ENCODE measurements at places on chromosomes 5 and 9.

GRCh38 chr5:44160369-44160768, 228.9 kb downstream of the FGF10 start:
- no peak for DNase-seq

- no peak for DNase-seq
Observed at GRCh38 chr5:115702025-115702424, 76.2 kb upstream of the TMED7 start.

- no peak for DNase-seq
Observed at GRCh38 chr5:147954971-147955370, 48.6 kb upstream of the C5orf46 start.

DNA sequence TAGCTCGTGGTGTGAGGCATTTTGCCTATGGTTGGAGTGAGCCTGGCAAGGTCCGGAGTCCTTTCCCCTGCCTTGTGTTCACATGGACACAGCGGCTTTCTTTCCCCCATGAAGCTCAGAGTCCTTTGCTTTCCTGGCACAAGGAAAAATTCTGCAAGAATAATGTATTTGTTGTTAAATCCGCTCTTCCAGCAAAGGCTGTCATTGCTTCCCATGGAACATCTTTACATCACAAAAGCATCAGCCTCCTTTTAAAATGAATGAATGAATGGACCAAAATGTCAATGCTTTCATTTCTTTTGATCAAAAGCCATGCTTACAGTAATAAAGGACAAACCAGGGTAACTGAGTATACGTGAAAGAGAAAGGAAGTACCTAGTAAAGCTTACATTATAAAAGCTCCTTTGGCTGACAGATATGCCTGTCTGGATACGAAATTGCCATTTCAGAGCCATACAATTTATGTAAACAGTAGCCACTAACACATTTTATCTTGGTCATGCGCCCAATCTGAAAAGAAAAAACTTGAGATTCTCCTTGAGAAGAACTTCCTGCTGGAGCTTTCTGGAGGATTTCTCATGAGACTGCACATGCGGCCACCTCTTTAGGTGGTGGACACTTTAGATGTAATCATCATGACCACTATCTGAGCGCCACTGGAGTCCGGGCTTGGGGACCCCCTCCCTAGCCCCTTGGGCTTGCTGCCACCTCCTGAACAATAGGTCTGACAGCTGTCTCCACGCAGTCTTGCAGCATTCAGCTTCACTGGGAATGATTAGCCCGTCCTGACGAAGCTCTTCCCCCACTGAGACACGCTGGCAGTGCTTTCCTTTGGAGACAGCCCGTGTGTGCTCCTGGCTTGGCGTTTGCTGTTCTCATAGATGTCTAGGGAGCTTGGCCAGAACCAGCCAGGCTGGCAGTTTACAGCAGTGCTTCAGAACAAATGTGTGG, 355.9 kb downstream of the ADAMTS6 start:
- DNase-seq = no peak

DNA sequence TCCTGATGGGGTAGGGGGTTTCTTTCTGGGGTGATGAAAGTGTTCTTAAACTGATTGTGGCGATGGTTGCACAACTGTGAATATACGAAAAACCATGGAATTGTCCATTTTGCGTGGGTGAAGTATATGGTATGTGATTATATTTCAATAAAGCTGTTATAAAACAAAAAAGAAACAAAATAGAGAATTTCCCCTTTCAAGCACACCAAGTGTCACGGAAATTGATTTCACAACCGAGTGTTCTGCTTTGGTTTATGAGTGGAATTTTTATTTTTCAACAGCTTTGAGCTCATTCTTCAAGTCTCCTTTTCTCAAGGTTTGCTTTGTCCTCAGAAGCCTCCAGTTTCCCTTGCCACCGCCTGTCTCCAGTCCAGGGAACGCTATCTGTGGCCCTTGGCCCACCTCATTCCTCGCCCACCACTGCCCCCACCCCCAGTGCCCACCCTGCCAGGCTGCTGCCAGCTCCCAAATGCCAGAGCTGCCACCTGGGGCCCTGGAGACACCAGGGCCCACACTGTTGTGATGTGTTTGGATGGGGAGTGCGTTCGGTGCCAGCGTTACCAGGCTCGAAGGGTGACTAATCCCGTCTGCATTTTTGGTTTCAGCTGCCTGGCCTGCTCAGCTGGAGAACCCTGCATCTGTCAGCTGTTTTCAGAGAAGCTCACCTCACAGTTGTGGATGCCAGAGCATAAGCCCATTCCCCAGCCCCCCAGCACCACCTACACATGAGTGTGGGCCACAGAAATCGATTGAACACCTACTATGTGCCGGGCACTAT, 30.4 kb downstream of the DUSP1 start:
- DNase-seq = no peak
